M059J (cell line): ENCODE measurements at places on chromosomes 16 and 17.

GRCh38 chr17:28119046-28119445 lies 76.6 kb downstream of the NLK start:
- DNase-seq: no peak

GRCh38 chr17:80415626-80416137 lies 715 bp downstream of the ENDOV start:
- DNase-seq: no peak

GRCh38 chr17:35943537-35943936 lies at the start of gene LYZL6:
Gene LYZL6, minus strand, starts transcription at chr17:35943713. Its CDS starts 4,357 bp downstream, at chr17:35939356.
- no peak for DNase-seq

DNA sequence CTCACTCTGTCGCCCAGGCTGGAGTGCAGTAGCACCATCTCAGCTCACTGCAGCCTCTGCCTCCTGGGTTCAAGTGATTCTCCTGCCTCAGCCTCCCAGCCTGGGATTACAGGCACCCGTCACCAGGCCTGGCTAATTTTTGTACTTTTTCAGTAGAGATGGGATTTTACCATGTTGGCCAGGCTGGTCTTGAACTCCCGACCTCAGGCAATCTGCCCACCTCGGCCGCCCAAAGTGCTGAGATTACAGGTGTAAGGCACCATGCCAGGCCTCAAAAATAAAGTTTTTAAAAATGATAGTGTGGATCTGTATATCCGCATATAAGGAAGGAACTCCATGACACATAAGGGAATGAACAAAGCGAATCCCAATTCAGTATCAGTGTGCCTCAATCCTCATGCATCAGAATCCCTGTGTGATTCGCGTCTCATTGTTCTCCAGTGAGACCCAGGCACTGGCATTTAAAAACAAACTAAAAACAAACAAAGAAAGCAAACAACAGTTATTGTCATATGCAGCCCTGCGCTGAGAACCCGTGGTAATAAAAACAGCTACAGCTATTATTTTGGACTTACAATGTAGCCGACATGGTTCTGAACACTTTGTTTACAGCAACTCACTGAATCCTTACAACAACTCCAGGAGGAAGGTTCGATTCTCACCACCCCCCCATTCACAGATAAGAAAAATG lies 54.1 kb upstream of the CREBBP start:
- no peak for DNase-seq

- no peak for DNase-seq
Measured at GRCh38 chr16:79415983-79416640, 184.4 kb downstream of the MAF start.

- DNase-seq: peak; percentile 30
Measured at GRCh38 chr17:45740553-45741330, 43.4 kb upstream of the CRHR1 start.

DNA sequence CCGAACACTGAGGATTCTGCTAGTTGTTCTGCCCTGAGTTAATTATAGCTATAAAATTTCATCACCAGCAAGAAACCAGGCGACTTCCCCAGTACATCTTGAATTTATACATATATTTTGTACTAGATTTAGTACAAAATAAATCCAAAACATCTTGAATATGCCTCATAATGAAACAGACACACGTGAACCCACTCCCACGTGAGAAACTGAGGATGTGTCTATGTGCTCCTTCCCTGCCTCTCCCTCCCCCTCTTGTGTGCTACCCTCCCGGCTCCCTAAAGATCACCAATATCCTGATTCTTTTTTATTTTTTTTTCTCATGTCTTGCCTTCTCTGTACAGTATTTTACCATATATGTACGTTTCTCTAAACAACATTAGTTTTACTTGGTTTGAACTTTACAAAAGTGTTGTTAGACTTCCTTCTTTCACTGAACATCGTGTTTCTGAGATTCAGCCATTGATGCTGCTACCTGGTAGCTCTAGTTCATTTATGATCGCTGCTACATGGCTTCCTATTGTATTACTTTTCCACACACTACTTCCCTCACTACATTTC lies 1.1 kb upstream of the LCMT1 start:
- no peak for DNase-seq

DNA sequence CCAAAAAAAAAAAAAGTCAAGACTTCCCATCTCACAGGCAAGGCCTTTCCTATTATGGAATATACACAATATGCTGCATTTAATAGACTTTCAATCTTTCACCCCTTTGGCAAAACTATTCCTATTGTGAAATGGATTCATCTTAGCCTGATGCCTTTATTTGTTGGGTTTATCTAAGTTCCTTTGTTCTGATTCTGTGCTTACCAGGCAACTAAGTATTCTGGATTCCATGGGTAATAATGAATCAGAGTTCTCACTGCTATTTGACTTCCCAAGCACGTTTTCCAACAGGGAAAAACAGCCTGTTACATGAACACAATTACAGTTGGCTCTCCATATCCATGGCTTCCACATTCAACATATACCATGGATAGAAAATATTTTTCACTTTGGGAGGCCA lies 135.5 kb downstream of the MYO1D start:
- DNase-seq: no peak

DNA sequence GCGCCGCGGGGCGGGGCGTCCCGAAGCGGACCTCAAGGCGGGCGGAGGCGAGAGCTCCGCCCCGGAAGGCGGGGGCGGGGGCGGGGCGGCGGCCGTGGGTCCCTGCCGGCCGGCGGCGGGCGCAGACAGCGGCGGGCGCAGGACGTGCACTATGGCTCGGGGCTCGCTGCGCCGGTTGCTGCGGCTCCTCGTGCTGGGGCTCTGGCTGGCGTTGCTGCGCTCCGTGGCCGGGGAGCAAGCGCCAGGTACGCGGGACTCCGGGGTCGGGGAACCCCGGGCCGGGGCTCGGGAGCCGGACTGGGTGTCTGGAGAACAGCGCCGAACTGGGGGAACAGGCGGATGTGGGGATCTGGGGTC lies at the start of gene TNFRSF12A:
TSS of gene TNFRSF12A (plus strand) at position 122 of the 357 bp plus-strand sequence. CDS start at position 152, 30 bp downstream.
- peak; percentile 79 for DNase-seq

- DNase-seq: peak; percentile 45
Measured at GRCh38 chr16:85755929-85756768, 5.3 kb upstream of the C16orf74 start.

- no peak for DNase-seq
Measured at GRCh38 chr16:84967828-84968227, 43.5 kb downstream of the ZDHHC7 start.

- DNase-seq: no peak
Measured at GRCh38 chr17:36214918-36215317, 4.1 kb downstream of the CCL4L2 start.

- no peak for DNase-seq
Measured at GRCh38 chr17:49369760-49370159, 7.7 kb upstream of the ZNF652 start.

DNA sequence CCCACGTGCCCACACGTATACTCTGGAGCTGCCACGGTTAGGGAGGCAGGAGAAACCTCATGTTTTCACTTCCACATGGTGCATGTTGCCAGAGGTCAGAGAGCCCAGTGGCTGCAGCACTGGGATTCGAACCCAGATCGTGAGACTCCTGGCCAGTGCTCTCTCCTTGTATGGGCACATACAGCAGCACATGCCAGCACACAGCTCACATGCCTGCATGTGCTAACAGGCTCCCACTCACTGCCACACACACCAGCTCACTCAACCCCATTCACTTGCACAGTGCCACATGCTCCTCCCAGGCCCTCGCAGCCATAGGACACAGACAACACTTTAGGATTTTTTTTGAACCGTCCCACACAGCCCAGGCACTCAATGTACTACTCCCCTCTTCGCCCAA lies 49.5 kb upstream of the MRPS23 start:
- DNase-seq: no peak

- no peak for DNase-seq
Measured at GRCh38 chr16:85438981-85439685, 174.0 kb upstream of the GSE1 start.

DNA sequence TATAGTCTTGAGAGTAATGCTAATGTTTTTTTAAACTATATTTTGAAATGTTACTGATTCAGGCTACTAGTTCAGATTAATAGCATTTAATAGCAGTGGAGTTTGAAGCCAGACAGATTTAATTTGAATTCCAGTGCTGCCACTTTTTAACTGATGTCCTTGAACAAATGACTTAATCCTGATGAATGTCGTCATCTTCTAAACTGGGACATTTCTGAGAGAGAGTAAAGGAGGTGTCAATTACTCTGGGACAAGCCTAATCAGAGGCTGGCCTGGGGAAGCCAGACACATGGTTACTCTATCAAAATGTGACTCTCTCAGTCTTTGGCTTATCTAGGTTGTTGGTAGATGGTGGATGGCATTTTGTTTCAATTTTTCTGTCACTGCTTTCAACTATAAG lies 246.7 kb downstream of the HS3ST3A1 start:
- no peak for DNase-seq

DNA sequence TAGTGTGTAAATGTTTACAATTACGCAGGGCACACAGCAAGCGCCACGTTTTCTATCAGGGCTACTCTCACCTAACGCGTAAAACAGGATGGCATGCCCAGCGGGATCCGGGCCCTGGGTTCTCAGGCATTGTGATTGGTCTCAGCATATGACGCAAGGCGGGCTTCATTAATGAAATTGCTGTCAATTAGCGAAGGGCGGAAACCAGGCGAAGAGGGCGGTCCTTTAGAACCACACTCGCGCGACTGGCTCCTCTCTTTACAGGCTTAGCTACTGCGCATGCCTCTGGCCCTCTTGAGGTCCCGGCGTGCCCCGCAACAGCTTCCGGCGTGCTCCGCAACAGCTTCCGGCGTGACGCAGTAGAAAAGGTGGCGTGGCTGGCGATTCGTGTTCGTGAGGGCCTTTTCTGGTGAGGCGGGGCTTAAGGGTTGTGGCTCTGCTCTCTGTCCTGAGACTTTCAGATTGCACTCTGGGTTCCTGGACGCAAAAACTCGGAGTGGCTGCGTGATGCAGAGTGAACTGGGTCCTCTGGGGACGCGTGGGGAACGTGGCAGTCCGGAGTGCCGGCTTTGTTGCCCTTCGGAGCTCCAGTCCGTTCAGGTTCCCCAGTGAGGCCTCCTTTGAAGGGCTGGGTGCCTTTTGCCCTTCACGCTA lies 9.2 kb downstream of the OR2C1 start:
- peak; percentile 97 for DNase-seq

GRCh38 chr16:558298-559020 lies 1.7 kb upstream of the PRR35 start:
- DNase-seq: no peak

DNA sequence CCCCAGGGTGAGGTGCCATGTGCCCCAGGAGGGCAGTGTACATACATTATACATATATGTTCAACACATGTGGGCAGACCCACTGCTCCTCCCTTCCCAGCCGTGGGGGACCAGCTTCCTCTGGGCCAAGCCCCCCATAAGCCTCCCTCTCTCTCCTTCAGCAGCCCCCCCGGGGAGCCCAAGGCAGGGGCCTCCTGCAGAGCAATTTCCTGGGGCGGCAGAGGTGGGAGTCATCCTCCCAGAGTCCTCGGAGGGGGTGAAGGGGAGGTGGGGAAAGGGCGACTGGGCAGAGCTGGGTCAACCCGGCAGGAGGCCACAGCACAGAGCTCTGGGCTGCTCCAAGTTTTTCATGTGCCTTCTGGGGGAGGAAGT lies 235.1 kb downstream of the ZNF423 start:
- peak; percentile 42 for DNase-seq

DNA sequence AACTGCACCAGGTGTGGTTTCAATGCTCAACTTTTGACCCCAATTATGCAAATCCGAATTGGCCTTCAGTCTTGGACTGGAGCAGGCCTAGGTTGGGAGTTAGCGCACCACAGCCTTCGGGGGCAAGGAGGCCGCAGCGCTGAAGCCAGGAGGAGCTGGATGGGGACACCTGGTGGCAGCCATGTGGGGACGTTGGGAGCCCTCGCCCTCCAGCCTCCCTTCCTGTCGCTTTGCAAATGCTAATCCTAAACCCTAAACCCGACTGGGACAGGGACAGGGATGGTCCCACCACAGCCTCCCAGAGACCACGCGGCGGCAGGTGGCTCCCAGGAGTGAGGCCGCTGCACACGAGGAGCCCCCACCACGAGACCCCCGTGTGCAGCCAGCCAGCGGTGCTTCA lies 58.7 kb downstream of the KLHDC4 start:
- DNase-seq: no peak

DNA sequence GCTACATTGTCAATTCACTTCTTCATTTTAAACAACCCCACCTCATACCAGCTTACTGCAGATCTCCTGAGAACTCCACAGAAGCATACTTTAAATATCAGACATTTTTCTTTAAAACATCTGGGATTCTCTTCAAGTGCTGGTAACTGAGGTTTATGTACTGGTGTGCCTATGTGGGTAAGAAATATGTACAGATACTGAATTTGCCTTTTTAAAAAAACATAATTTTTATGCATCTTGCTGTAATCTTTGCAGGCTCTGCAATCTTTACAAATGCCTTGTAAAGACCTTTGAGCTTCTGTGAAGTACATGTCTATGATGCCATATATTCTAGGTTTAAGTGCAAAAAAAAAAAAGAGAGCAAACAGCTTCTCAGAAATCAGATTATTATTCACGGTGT lies 127.6 kb upstream of the NOG start:
- DNase-seq: no peak

DNA sequence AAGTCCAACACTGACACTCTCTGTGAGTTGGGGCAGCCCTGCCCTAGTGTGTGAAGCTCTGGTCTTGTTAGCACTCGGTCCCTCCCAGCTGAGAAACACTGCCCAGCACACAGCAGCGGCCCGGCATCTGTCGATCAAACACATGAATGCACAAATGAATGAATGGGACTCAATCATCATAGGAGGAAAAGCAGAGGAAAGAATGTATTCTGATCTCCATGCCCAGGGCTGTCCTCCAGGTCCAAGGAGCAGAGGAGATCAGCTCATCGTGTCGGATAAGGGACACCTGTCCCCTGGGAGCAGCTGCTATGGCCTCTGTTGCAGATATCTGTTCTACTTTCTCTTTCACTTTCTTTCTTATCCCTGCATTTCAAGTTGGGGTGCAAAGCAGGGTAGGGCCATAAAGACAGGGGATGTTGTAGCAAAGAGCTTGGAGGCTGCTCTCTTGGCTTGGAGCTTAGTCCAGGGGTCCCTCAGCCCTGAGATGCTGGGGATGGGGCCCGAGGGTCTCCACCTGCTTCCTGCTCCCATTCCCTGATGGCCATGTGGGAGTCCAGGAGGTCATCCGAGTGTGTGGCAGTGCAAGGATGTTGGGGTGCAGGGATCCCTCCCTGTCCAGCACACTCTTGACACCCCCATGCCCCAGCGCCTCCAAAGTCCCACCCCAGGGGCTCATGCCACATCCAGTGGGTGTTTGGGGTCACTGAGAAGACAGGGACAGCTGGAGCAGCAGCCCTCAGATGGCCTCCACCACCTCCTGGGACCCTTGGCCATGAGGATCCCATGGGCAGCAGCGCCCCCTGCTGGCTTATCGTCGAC lies 88.2 kb downstream of the IRF8 start:
- DNase-seq: peak; percentile 43

DNA sequence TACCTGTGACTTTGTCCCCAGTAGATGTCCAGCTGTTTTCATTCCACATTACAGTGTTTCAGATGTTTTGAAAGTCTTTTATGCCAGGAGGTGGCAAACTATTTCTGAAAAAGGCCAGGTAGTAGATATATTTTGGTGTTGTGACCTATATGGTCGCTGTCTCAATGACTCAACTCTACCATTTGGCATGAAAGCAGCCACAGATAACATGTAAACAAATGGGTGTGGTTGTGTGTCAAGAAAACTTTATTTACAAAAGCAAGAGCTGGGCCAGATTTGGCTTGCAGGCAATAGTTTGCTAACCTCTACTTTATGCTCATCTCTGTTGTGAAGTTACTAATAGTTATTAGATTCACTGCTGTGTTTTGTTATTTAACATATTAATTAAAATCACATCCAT lies 728.7 kb upstream of the EEF2KMT start:
- no peak for DNase-seq

- no peak for DNase-seq
Measured at GRCh38 chr16:5073279-5073629, 1.6 kb downstream of the ALG1 start.
